ENCODE measurements at places on chromosomes 2 and 18.

- no peak for DNase-seq
Observed at GRCh38 chr2:38164881-38165280, 88.9 kb upstream of the CYP1B1 start.

- no peak for DNase-seq
Observed at GRCh38 chr2:10305715-10306114, 3.0 kb downstream of the HPCAL1 start.

DNA sequence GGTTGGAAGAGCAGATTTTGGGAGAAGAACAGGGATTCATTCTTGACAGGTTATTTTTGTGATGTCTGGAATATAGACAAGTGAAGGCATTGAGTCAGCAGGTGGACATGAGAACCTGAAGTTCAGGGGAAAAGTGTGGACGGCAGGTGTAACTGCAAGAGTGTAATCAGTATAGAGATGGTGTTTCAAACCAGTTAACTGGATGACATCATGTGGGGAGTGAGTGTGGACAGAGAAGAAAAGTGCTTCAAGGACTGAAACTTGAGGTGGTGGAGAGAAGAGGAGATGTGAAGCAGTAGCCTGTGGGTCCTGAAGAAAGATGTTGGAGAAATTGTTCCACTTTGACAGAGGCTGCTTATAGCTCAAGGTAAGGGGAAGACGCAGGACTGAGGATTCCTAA, 7.1 kb downstream of the IL1RL1 start:
- DNase-seq, result no peak

DNA sequence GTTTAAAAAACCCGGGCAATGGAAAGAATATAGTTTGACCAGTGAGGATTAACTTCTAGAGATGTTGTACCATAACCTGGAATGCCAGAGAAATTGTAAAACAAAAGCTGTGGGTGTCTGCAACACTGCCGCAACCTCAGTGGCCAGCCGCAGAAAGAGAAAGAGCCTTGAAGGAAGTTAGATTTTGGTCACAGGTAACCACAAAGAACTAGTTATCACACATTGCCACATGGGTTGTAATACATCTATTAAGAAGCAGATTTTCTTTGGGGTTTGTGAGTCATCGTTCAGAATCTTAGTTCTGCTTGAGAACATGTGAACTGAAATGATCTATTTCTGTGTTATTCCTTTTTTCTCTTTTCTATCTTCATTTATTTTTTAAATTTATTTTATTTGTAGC, 222.9 kb upstream of the AGAP1 start:
- no peak for DNase-seq

DNA sequence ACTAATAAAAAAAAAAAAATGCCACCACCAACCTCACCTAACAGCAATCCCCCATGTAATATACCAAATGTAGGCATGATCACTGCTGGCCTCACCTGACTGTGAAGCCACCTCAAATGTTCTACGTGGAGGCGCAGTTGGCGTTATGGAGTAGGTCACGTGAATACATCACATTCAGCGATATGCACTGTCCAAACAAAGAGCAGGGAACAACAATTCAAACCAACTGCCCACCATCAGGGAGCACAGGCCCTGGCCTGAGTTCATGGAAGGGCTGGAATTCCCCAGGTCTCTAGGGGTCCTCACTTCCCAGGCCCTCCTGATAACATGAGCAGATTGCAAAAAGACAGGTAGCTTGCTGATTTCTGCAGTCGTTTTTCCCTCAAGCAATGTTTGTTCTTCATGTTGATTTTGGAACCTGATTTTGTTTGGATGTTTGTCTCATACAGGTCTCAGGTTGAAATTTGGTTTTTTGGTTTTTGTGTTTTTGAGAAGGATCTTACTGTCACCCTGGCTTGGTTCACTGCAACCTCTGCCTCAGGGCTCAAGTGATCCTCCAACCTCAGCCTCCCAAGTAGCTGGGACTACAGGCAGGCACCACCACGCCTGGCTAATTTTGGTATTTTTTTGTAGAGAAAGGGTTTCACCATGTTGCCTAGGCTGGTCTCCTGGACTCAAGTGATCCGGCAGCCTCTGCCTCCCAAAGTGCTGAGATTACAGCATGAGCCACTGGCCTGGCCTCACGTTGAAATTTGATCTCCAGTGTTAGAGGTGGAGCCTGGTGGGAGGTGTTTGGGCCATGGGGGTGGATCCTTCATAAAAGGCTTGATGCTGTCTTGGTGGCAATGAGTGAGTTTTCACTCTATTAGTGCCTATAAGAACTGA, 15.5 kb downstream of the TBC1D8 start:
- DNase-seq, result no peak

DNA sequence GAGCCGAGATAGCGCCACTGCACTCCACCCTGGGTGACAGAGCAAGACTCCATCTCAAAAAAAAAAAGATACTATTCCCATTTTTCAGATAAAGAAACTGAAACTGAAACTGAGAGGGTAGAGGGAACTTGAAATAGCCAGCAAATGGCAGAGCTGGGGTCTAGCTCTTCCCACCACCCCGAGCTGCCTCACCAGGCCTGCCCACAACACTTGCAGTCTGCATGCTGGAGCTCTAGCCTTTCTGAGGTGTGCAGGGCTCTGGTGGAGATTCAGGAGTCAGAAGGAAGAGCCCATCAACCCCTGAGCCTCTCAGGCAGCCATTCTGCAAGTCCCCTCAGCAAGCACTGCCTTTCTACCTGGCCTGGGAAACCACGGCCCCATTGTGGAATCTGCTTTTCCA, 14.3 kb downstream of the EDAR start:
- no peak for DNase-seq

DNA sequence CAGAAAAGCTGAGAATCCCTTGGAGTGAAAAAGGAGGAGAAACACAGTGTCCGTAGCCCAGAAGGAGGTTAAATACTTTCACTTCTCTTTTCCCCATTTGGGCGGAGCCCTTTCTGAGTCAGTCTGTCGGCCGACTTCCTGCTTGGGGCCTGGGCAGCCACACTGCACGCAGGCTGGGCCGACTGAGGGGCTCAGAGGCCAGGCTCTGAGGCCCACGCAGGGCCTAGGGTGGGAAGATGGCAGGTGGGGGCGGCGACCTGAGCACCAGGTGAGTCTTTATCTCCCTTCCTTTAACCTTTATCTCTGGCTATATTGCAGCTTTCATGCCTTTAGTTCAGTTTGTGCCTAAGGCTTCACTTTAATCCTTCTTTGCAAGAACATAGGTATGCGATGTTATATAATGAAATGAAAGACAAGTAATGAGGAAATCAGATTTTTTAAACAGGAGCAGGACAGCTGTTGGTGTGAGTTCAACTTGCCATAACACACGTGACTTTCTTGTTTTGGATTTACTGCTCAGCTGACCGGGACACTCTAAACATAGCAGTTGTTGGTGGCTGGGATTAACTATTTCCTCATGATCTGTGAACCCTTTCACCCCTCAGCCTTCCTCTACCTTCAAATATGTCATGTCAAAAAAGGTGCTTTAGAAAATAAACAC, at the start of gene SP100:
SP100 (plus strand) TSS at position 141 of the 661 bp plus-strand sequence; CDS start at position 237, 96 bp downstream.
- no peak for DNase-seq

DNA sequence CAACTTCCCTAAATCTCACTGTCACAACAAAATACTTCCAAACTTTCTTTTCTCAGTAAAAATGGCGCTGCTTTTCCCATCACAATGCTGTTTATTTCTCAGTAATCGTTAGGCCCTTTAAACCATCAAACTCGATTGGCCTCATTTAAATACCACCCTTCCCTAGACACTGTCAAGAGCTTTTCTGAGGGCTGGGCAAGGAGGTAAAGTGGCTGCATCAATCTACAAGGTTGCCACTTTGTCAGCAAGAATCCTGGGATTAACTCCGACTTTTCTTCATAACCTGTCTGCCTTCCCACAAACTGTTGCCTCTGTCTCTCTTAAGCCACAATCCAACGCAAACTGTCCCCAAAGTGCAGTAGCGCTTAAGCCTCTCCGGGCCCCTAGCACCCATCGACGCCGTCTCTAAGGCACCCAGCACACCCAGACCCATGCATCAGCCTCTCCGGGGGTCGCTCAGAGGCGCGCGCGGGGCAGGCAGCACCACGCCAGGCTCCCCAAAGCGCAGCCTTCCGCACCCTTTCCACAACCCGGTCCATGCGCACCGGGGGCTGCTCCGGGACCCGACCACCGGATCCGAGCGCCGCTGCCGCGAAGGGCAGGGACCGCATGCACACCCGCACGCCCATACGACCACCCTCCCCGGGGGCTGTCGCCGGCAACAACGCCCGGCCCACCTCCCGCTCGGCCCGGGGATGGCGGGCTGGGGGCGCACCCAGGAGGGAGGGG, 683 bp downstream of the MBOAT2 start:
- no peak for DNase-seq

- no peak for DNase-seq
Observed at GRCh38 chr2:47653902-47654789, 128.8 kb upstream of the MSH6 start.

DNA sequence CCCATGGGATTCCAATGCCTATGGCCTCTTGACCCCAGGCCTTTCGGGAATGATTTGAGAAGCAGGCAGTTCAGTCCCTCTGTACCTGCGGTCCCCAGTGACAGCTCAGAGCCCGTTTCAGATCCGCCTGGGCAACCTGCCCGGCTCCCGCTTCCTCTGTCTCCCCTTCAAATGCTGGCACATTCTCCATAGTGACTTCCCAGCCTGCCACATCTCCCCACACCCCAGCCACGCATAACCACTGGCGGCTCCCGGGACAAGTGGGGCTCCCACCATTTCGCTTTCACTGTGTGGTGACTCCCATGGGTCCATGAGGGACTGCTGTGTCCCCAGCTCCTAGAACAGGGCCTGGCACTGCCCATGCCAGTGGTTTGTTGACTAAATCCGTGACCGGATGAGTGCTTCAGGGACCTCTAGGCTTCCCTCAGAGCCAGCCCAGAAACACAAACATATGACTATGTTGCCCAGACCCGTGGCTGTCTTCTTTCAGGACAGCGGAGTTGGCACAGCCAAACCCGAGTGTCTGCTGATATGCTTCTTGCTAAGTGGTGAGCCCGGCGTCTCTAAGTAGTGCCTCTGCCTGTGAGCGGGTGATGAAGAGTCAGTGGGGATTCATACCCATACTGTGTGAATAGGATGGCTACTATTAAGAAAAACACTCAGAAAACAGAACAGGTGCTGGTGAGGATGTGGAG, 91.2 kb downstream of the GLI2 start:
- DNase-seq, result no peak

GRCh38 chr18:25144820-25145219, 207.1 kb downstream of the ZNF521 start:
- no peak for DNase-seq

DNA sequence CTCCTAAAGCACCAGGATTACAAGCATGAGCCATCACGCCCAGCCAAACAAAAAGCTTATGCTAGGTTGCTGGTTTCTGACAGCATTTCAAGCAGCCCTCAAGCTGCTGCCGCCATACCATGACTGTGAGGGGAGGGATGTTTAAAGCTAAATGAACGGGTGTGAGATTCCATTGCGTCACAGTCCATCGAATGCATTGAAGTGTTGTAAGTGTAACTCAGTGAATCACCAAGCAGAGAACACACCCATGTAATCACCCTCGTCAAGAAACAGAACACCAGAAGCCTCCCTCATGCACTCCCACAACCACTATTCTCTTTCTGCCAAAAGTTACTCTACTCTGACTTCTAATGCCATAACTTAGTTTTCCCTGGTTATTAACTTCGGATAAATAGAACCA, 32.8 kb upstream of the MC5R start:
- no peak for DNase-seq

GRCh38 chr2:59427980-59428379, 1125.5 kb downstream of the BCL11A start:
- no peak for DNase-seq

DNA sequence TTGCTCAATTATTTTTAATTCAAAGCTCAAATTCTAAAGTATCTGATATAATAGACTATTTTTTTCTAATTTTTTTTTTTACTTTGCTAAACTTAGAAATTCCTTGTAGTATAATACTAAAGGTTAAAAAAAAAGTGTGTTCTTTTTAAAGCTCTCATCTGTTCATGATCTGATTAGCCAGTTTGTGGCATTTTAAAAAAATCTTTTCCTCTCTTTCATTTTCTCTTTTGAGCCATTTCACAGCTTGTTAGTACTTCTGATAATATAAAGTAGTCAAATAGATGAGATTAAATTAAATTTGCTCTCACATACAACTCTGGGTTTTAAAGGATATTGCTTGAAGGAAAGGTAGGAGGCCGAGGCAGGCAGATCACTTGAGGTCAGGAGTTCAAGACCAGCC, 40.7 kb upstream of the NEMP2 start:
- DNase-seq, result no peak

GRCh38 chr2:230706053-230706521, 6.6 kb upstream of the CAB39 start:
- DNase-seq, result no peak

DNA sequence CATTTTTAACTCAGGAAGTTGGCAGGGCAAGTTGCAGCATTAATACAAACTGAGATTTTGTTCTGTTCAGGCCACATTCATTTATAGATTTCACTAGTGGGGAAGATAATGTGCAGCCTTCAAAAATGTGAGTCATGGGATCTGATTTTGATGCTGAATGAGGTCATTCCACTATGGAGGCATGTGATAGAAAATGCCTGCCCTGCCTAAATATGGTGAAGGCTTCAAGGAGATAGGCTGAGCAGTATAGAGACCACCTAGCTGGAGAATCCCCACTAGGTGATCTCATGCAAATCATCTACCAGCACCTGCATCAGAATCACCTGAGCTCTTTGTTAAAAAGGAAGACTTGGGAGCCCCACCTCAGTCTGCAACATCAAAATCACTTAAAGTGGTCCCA, 43.7 kb downstream of the PAX3 start:
- DNase-seq, result no peak

GRCh38 chr2:190792956-190793888, 87.4 kb upstream of the GLS start:
- DNase-seq, result no peak

- no peak for DNase-seq
Observed at GRCh38 chr2:196594158-196594557, 45.4 kb upstream of the CCDC150 start.

DNA sequence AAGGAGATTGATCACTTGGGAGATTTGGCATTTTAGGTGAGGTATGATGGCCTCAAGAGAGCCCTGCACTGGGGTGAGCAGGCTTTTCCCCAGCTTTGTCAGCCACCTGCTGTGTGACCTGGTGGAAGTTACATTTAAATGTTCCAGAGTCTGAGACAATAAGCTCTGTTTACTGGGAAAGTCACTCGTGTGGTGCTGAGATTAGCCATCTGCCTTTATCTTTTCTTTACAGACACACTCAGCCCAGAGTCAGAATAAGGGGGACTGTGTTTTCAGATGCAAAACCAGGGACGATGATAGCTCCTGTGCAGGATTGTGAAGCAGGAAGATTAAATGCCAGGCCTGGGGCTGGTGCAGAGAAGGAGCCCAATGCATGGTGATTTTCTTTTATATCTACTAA, 47.9 kb downstream of the SH3RF3 start:
- no peak for DNase-seq

DNA sequence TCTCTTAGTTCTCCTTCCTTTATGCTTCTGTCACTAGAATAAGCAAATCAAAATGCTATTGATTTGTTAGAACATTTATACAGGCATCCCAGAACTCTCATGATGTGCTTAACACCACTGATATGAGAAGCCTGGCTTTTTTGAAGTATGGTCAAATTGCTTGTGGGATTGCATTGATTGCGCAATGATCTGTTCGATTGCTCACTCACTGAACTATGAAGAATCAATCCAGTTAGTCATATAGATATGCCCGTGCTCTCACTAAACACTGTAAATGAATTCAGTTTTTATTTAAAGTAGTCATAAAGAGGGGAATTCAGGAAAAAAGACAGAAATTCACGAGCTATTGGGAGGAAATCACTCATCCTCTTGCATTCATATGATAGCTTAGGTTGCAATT, 1237.8 kb downstream of the SUCLG1 start:
- DNase-seq, result no peak

Data from NCI-H1417 treated with DMSO at 0.1 percent for 48 hours (cell line).